ENCODE measurements at places on chromosomes 7 and 10. TPM values are rescaled to one million over a fixed set of nuclear protein-coding genes. Genes with fewer than 3 reads are reported as not detected.

- no peak for DNase-seq
Measured at GRCh38 chr10:103396789-103397087, 312 bp downstream of the PDCD11 start.

- DNase-seq = no peak
Measured at GRCh38 chr7:22845221-22845834, 22.7 kb upstream of the TOMM7 start.

- no peak for DNase-seq
Measured at GRCh38 chr10:28180654-28181053, 122.2 kb downstream of the MPP7 start.

The CALML3 gene
- total RNA-seq = not detected

GRCh38 chr10:43117777-43118583 lies 20.3 kb upstream of the CSGALNACT2 start:
- no peak for DNase-seq

- no peak for DNase-seq
Measured at GRCh38 chr10:9792181-9792580, 1225.5 kb upstream of the CELF2 start.

- no peak for DNase-seq
Measured at GRCh38 chr10:101595591-101596433, 7.7 kb downstream of the DPCD start.

- DNase-seq = no peak
Measured at GRCh38 chr7:94395141-94396036, 694 bp downstream of the COL1A2 start.

DNA sequence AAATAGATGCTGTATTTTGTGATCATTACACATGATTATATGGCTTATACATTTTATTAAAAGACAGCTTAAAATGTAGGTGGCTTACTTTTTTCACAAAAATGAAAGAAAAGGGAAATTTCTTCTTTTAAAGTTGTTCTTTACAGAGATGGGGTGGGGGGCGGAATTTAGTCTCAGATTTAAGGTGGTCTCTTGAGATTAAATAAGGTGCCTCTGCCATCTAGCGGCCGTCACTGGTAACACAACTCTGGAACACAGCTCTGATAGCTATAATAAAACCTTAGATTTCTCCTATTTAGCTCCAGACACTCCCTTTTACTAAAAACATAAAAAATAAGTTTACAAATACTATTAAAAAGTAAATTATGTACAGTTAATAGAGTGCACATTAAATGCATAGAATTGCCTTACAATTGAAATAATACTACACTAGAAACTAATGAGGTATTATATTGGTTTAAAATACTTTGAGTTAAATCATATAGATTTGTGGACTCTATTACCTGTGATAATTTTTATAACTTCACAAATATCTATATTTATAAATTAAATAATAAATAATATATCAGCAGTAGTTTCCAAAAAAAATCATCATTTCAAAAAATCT lies 210.9 kb downstream of the DGKB start:
- peak; percentile 37 for DNase-seq

DNA sequence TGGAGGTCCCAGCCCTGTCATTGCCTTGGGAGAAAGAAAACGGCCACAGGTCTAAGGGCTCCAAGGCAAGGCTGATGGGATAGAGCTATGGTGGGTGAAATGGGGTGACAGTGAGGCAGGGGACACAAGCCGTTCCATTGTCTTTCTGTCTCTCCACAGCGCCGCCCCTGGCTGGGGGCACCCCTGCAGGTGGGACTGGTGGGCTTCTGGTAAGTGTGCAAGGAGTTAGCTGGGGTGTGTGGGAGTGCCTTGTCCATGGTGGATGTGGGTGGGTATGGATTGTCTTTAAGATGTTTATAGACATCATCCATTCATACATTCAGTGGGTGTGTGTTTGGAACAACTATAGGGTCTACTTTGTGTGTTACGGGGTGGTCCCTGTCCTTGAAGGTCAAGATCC lies 7.5 kb downstream of the SFXN3 start:
- DNase-seq = no peak

DNA sequence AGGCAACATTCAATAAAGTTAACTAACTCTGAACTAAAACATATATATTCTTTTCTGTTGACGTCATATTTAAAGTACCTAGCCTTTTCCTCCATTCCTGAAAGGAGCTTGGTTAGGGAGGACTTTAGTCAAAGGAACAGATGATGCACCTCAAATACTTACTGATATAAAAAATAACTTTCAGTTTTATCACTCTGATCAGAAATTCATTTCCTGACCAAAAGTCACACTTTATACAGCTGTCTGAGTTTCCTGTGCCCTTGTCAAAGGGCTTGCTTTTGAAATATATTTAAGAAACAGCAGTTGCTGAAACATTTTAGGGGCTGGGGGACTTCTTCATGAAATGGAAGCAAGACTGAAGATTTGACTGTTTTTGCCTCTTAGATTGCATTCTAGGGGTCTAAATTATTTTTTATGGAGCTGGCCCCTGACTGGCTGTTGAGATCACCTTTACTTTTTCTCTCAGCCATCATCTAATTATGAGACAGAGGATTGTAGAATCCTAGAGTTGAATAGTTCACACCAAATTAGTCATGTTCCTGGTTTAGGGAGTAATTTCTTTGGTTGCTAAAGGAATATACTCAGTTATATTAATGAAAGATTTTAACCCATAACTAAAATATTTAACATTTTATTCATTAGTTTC lies 46.6 kb downstream of the GLCCI1 start:
- DNase-seq = no peak

DNA sequence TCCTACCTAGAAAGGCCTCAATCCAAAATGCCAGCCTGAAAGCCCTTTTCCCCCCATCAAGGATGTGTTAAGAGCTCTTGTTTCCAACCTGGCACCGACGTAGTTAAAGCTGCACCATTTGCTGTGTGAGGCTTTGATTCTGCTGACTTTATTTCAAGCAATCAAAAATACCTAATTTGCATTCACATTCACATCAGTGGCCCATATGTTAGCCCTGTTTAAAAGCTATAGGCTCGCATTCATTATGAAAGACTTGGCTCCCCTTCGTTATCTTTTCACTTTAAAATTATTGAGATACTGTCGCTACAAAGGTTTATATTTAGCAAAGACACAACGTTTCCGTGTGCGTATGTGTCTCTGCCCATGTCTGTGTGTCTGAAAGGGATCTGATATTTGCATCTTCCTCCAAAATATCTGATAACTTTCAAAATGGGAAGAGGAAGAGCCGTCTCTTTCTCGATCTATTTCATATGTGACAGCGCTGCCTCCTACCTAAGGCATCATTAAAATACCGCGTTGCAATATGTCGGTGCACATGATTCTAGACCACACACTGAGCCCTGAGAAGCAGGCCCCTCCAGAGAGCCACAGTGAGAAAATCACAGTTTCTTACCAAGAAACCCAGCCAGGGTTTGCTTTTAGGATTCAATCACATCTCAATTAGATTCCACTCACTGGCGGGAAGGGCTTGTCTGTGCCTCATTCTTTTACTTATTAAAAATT lies 57.1 kb upstream of the ITPRID1 start:
- no peak for DNase-seq

The SAP25 gene
- total RNA-seq = 119 TPM

- no peak for DNase-seq
Measured at GRCh38 chr10:99450156-99450555, 19.7 kb upstream of the GOT1 start.

The PROSER2 gene
- 0.47 TPM for total RNA-seq

GRCh38 chr10:3336673-3337293 lies 164.2 kb upstream of the PITRM1 start:
- DNase-seq = no peak

- no peak for DNase-seq
Measured at GRCh38 chr7:24595671-24596418, 22.6 kb downstream of the PALS2 start.

GRCh38 chr7:111873963-111874690 lies 311.8 kb upstream of the IMMP2L start:
- DNase-seq = no peak

- no peak for DNase-seq
Measured at GRCh38 chr10:95745501-95745900, 10.5 kb upstream of the ENTPD1 start.

DNA sequence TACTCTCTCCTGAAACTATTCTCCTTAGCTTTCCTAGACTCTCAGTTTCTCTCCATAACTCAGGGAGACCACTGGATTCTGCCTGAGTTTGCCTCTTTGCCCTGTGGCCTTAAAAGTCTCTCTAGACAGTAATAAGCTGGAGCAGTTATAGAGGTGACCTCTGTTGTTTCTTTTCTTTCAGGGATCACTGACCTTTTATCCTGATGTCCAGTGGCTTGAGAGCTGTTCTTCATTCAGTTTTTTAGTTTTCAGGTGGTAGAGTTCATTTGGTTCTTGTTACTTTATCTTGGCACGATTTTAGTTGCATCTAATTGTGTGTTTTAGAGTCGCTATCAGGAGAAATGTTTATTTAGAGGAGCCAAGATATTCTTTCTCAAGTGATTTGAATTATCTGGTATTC lies 37.7 kb downstream of the TAX1BP1 start:
- no peak for DNase-seq

GRCh38 chr7:83836028-83836427 lies 187.1 kb upstream of the SEMA3E start:
- no peak for DNase-seq

GRCh38 chr10:29522918-29523317 lies 111.9 kb downstream of the SVIL start:
- DNase-seq = no peak

The CTAGE15 gene
- total RNA-seq = not detected

The HOXA11 gene
- total RNA-seq = not detected

DNA sequence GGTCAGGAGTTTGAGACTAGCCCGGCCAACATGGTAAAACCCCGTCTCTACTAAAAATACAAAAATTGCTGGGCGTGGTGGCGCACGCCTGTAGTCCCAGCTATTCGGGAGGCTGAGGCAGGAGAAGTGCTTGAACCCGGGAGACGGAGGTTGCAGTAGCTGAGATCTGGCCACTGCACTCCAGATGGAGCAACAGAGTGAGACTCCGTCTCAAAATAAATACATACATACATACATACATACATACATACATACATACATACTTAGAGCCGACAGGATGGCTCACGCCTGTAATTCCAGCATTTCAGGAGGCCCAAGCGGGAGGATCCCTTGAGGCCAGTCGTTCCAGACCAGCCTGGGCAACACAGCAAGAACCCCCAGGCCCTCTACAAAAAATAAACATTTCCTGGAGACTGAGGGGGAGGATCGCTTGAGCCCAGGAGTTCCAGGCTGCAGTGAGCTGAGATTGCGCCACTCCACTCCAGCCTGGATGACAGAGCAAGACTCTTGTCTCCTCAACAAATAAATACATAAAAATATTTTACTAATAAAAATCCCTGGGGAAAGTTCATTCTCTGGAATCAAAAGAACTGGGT lies 90.9 kb upstream of the TNRC18 start:
- DNase-seq = no peak

DNA sequence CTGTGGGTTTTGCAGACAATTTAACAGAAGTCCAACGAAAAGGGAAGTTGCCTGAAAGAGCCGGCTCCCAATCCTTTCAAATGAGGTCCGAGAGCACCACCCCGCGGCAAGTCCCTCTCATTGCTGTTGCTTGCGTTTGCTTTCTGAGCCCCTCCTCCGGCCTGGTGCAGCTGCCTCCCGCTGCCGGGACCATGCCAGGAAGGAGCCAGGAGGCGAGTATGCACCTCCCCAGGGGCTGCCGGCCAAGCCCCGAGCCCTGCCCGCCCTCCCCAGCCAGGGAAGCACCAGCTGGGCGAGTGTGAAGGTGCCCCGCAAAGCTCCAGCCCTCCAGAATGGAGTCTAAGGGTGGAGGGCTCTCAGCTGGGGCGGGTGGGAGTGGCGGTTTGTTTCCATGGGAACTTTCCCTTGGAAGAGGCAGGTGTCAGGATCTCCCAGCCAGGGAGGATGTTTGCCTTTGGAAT lies 25.8 kb upstream of the PPP2R2D start:
- peak; percentile 29 for DNase-seq

DNA sequence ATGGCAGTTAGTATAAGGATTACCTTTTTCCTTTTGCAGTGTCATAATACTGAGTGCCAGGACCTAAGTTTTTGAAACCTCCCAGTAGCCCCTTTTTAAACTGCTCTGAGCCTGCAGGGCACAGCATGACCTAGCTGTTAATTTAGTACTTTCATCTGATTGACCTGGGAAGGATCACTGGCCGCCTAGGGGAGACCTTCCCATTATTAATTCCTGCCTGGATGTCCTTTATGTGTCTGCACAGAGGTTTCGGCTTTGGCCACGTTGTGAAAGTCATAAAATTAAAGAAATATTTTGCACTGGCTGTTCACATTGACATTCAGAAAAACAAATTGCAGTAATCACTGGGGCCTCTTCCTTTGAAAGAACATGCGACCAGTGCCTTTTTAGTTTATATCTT lies 290.2 kb downstream of the SDK1 start:
- no peak for DNase-seq

- DNase-seq = no peak
Measured at GRCh38 chr7:37669818-37670217, 13.7 kb upstream of the GPR141 start.

DNA sequence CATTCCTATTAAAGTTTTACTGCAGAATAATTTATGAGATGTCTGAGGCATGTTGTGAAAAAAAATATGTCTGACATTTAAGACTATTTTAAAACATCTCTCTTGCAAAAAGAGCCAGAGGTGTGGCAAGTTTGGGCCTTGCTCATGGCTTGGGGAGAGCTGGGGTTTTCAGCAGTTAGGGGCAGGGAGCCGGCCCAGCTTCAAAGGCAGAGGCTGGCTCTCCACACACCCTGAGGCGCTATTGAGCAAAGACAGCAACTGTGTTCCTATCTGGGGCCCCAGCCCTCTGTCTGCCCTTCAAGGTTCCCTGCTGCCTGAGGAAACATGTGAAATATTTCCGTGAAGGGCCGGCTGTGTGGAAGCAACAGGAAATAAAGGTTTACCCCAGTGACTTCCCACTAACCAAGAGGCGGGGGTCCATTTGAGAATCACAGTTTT lies 94.0 kb downstream of the SORBS1 start:
- DNase-seq = no peak

- DNase-seq = no peak
Measured at GRCh38 chr7:117448655-117449054, 21.4 kb upstream of the ASZ1 start.

GRCh38 chr7:94289071-94289470 lies 105.6 kb upstream of the COL1A2 start:
- no peak for DNase-seq

GRCh38 chr7:23075571-23075970 lies 30.0 kb upstream of the KLHL7 start:
- no peak for DNase-seq

The DDX50 gene
- 41.9 TPM for total RNA-seq

DNA sequence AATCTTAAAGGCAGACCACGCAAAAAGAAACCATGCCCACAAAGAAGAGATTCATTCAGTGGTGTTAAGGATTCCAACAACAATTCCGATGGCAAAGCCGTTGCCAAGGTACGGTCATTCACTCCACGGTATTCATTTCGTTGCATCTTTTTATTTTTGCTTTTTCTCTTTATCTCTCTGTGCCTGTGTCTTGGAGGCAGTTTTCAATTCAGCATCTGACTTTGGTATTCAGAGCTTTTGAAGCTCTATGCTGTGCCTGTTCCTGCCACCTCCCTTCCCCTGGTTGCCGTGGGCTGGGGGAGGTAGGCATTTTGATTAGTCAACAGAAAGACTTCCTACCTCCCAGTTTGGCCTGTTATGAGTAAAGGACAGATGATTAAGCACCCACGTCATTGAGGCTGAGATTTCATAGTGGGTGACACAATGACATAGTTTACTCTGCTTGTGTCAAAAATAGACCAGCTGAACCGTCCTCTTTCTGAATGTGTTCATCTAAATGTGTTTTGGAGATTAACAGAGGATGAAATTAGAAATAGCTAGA lies 149.5 kb downstream of the ARID5B start:
- peak; percentile 84 for DNase-seq
